Fibroblast of the aortic adventitia (primary cell): ENCODE measurements at places on chromosomes 4 and X.

GRCh38 chr4:27720010-27720766, 859.5 kb downstream of the STIM2 start:
- no peak for DNase-seq

- peak; percentile 58 for DNase-seq
These were observed 24.4 kb upstream of the MGST2 start for GRCh38 chr4:139641218-139641617.

DNA sequence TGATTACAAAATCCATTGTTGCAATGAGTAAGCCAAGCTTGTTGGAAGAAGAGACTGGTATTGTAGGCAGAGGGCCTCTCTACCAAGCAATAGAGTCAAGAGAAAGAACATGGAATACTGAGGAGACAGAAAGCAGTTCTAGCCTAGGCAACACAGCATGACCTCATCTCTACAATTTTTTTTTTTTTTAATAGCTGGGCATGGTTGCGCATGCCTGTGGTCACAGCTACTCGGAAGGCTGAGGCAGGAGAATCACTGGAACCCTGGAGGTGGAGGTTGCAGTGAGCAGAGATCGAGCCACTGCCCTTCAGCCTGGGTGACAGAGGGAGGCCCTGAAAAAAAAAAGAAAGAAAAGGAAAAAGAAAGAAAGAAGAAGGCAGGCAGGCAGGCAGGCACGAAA, 11.7 kb upstream of the ZBTB33 start:
- no peak for DNase-seq

- DNase-seq: peak; percentile 14
These were observed 53.8 kb downstream of the RBM47 start for GRCh38 chr4:40575846-40576245.

DNA sequence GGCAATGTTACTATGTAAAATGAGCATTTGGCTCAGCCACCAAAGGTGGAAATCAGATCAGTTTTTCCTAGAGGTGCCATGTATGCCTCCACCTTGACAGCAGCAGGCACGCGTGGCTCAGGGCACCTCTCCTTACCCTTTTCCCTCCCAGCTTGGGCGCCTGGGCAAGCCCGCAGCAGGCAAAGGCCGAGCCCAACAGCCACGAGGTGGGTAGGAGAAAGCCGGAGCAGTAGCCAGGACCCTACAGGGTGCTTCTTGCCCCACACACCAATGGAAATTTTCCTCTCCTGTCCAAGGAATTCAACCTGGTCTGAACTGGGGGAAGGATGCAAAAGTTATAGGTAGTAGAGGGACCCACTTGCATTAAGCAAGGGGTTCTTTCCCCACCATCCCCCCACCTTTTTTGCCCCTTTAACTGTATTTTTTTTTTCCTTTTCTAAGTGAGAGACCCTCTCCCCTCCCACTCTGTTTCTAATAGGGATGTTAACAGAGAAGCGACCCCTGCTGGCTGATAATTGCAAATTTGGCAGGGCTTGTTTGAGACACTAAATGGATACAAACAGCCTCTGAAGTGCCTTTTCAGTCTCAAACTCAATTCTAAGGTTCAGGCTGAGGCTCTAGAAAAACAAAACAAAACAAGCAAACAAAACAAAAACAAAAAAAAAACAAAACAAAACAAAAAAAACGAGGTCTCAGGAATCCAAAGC, 895.1 kb downstream of the PCDH18 start:
- peak; percentile 6 for DNase-seq

- no peak for DNase-seq
These were observed 453.9 kb downstream of the PDHA2 start for GRCh38 chr4:96293806-96294205.

- DNase-seq: no peak
These were observed 99.6 kb upstream of the AFAP1 start for GRCh38 chr4:8039290-8039689.

DNA sequence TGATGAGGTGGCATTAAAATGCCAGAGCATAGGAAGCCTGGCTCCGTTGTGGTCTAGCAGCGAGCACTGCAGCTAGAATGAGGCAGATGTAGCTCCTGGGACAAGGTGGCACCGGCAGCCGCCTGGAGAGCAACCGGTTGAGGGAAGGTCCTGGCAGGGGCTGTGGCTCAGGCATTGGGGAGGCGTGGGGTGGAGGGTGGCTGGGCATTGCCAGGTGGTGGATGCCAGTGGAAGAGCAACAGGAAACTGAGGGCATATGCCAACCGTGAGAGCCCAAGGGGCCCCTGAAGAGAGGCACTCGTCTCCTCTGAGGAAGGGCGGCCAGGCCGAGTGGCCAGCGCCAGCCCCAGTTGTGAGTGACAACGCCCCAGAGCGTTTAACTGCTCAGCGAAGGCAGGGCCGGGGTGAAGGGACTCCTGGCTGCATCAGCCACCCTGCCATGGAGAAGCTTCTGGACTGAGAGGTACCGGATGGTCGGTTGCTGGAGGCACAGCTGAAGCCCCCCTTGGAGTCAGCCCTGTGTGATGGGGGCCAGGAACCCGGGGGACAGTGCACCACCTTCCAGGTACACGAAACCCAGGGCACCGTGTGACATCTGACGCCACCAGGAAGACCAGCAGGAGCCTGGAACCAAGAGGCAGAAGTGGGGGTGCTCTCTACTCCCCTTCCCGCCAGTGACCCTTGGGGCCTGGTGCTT, 13.2 kb upstream of the PDE6B start:
- no peak for DNase-seq

GRCh38 chr4:73589887-73590801, 30.1 kb downstream of the RASSF6 start:
- DNase-seq: peak; percentile 44

GRCh38 chrX:153592966-153593688, 5.8 kb downstream of the CCNQ start:
- DNase-seq: no peak

GRCh38 chrX:150377005-150377404, 13.9 kb downstream of the MAMLD1 start:
- DNase-seq: no peak

GRCh38 chrX:33205321-33205720, 6.0 kb downstream of the DMD start:
- no peak for DNase-seq

DNA sequence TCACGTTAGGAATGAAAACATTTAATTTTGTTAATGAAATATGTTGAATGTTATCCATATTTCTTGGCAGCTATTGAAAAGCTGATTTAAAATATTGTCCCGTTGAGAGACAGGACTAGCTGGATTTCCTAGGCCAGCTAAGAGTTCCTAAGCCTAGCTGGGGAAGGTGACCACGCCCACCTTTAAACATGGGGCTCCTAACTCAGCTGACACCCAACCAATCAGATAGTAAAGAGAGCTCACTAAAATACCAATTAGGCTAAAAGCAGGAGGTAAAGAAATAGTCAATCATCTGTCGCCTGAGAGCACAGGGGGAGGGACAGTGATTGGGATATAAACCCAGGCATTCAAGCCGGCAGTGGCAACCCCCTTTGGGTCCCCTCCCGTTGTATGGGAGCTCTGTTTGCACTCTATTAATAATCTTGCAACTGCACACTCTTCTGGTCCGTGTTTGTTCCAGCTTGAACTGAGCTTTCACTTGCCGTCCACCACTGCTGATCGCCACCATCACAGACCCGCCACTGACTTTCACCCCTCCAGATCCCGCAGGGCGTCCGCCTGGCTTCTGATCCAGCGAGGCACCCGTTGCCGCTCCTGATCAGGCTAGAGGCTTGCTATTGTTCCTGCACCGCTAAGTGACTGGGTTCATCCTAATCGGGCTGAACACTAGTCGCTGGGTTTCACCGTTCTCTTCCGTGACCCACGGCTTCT, 308.9 kb downstream of the GLUD2 start:
- DNase-seq: no peak

- no peak for DNase-seq
These were observed 46.6 kb upstream of the MAMLD1 start for GRCh38 chrX:150316564-150316963.

DNA sequence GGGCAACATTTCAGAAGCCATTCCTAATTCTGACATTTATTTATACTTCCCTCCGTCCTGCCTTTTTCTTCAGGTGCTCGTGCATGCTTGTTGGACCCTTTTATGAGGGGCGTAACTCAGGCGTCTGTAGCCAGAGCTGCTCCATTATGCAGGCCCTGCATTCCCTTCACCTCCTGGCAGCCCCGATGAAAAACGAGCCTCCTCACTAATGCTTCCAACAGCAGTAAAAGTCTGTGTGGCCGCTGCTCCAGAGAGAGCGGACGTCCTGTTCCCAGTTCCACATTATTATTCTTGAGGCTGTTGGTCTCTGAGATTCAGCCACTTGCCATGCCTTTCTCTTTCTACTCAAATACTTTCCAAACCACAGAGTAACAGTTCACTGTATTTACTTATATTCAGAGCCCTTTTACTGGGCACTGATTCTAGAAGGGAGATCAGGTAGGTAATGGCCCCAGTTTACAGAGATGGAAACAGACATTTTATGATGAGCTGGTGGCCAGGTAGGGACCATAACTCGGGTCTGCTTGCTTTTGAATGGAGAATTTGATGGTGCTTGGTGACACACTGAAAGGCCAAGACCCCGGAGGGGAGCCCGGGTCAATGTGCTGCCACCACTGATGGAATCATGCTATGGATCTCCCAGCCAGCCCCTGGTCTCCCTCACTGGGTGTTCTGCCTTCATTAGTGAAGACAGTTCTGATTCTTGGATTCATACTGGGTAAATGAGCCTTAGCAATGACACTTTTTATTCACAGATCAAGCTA, 101.0 kb downstream of the GATB start:
- DNase-seq: peak; percentile 33

- DNase-seq: no peak
These were observed 490.0 kb downstream of the CENPC start for GRCh38 chr4:67055319-67055718.

GRCh38 chr4:121278811-121279368, 101.9 kb downstream of the QRFPR start:
- DNase-seq: peak; percentile 55

DNA sequence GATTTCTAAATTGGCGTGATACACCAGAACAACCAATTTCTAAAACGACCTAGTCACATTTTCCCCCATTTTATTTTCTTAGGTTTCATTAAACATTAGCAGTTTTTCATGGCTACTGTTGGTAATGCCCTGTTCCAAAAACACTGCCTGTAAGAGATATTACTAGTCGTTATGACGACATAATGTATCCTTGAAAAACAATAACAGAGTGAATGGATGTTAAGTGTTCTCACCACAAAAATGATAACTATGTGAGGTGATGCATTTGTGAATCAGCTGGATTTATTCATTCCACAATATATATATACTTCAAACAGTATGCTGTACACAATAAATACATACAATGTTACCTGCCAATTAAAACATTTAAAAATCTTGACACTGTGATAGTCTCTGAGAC, 1147.6 kb upstream of the PCDH10 start:
- DNase-seq: peak; percentile 51

DNA sequence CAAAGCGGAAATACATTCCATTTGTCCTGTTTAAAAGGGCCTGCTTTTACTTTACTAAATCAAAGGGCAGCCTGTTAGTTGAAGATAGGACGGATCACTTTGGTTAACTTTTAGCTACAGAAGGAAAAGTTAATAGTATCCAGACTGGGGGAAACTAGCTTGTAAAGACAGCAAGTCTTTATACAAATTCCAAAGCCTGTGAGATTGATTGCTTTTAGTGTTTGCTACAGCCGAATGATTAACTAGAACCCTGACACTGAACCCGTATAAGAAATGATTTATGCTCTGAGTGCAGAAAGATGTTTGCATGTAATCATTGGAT, 93.4 kb downstream of the FRAS1 start:
- DNase-seq: no peak

- peak; percentile 47 for DNase-seq
These were observed 121.9 kb downstream of the SMIM20 start for GRCh38 chr4:26035921-26036320.

GRCh38 chrX:48475296-48475695, 703 bp upstream of the FTSJ1 start:
- no peak for DNase-seq

DNA sequence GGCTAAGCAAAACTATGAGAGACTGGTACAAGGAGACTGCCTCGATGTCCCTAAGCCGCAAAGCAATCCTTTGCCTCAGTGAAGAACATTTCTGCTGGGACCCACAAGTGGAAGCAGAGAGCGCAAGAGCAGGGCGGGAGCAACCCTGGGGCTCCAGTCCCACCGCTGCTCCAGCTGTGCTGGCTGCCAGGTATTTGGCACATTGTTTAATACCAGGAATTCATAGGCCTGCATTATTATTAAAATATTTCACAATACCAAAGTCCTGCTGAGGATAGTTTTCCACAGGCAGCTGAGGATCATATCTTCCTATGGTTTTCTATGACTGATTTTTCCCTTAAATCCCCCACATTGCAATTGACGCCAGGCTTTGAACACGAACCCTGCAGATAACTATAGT, 163.5 kb upstream of the TLL1 start:
- DNase-seq: peak; percentile 48

- DNase-seq: peak; percentile 89
These were observed 892.1 kb upstream of the EPHA5 start for GRCh38 chr4:66562276-66562806.

- DNase-seq: no peak
These were observed 73.0 kb upstream of the ADGRG2 start for GRCh38 chrX:19195243-19195610.

GRCh38 chrX:109873574-109873973, 129.3 kb upstream of the TMEM164 start:
- no peak for DNase-seq

DNA sequence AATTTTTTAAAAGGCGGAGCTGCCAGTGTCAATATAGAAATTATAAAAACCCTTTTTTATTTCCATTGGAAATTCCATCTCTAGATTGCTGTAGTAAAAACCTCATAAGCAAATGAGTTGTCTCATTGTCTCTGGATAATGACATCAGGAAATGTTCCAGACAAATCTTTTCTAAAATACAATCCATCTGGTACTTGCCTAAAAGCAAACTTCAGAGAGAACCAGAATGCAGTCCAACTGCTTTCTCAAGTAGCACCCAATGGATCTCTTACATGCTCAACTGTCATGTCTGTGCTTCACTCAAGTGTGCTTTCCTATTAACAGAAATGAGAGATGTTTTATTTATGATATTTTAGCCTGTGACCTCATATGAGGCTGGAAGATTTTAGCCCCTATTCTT, 399.6 kb upstream of the NDST3 start:
- no peak for DNase-seq

DNA sequence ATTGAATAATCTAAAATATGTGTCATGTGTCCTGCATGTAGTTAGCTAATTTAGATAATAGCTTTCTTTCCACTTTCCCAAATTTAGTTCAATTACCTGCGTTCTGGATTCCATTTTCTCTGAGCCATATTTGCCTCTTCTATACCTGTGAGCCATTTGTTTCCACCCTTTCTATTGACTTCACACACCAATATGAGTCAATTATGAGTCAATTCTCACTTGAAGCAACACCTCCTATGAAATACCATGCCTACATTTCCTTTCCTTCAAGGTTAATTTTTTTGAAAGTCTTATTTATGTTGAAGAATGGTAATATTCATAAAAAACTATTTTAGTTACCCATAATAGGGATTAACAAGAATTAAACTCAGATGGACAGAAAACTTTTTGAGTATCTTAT, 25.8 kb downstream of the NPY2R start:
- DNase-seq: no peak

GRCh38 chr4:35963974-35964515, 280.3 kb downstream of the ARAP2 start:
- DNase-seq: no peak
